ENCODE measurements at places on chromosomes 7 and 10.

- no peak for DNase-seq
Observed at GRCh38 chr10:59888781-59889435, 17.4 kb downstream of the CCDC6 start.

DNA sequence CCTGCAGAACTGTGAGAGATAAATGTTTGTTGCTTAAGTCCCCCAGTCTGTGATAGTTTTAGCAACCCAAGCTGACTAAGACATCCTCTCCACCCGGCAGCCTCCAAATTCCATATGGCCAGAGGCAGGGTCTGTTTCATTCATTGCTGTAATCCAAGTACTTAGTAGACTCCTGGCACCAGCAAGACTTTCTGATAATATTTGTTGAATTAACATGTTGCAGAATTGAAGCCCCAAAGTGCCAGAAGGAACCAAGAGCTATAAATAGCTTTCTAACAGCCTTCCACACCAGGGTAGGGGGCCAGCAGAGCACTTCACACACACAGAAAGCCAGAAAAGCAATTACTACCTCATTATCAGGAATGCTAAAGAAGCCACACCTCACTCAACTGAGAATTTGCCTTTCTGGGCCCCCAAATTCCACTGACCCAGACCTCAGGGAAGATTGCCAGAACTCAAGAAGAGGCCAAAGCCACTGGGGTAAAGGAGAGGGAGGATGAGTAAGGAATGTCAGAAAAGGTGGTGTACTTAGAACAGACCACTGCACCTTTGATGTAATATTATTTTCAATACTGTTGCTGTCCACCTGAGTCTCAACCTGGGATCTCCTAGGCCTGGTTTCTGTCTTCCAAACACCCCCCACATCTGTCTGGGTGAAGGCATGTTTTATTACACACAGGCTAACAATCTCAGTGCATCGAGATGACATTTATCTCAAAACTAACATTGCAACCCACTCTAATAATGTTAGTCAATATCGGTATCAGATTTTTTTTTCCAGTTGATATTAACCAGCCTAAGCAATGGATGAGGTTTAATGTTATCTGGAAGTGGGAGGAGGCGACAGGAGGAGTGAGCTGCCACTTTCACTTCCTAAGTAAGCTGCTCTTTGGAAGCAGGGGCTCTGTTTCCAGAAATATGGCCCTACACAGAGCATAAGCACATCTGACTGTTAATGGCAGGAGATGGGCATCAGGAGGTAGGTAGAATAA, 5.5 kb downstream of the NOD1 start:
- DNase-seq = no peak

- DNase-seq = no peak
Observed at GRCh38 chr7:120916121-120916520, 34.5 kb upstream of the ING3 start.

DNA sequence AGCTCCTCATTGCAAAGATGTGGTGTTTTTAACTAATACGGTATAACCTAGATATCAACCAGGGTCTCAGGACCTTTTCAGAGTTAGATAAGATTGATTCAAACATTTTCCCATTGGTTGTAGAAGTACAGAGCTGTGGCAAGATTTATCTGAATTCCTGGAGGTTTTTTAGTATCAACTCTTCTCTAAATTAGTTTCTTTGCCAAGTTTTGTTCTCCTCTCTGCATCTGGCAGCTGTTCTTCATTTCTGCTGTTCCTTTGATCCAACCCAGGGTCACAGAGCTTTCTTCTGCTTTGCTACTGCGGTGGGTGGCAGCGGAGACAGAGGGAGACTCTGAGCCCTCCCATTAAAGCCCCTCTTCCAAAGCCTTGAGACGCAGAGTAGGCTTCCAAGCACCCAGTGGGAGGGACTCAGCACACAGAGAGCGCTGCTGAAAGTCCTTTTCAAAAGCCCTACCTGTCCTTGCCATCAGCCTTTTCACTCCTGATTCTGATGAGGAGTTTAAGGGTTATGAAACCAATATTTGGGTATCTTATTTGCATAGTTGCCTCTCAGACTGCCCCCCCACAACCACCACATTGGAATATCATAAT, 146.3 kb upstream of the EEPD1 start:
- DNase-seq = no peak

- no peak for DNase-seq
Observed at GRCh38 chr7:45130910-45131309, 19.4 kb upstream of the TBRG4 start.

GRCh38 chr7:28520074-28521015, 108.0 kb downstream of the CREB5 start:
- no peak for DNase-seq

DNA sequence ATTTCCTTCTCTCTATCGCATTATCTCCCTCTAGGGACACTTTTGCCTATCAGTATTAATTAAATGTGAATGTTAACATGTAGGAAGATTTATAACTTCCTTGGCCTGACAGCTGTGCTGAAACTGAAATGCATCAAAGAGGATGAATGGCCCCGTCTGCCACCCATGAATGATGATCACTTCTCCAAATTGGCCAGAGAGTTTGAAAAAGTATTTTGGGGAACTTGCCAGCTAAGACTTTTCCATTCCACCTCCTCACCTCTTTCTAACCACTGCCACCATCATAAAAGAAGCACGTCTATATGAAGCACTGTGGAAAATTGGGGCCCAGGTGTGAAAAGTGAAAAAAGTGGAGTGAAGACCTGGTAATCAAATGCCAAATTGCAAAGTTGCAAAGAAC, 25.4 kb upstream of the ST8SIA6 start:
- no peak for DNase-seq

DNA sequence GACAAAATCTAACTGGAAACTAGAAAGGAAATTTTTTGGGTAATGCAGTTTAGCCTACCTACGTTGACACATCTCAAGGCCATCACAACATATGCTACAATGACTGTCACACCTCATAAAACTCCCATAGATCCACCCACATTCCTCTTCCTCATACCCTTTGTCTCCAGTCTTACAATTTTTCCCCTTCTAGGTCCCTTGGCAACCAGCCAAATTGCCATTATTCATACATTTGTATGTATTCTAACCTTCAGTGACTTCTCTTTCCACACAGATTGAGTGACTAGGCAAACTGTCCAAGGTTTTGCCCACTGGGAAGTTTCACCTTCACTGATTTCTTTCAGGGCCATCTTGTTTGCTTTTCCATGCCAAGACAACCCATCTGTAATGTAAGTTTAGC, 100.5 kb upstream of the TPK1 start:
- DNase-seq = no peak

DNA sequence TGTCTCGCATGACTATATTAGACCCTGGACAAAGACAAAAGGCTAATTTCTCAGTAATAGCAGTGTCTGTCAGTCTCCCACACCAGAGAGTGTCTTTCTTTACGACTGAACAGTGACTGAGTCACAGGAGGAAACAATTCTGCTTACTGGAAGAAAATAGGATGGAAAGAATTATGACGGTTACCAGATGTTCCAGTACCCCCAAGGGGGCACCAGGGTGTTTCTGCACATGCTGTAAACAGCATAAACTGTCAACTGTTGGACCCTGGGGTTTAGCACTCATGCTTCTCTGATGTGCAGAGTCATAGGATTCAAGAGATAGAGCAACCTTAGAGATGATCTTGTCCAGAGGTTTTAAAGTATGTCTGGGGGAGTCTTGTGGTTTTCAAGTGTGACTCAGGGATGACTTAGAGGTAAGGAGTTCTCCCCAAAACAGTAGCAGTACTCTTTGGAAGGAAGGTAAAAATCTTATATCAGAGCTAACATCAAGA, 291.7 kb downstream of the THSD7A start:
- no peak for DNase-seq

DNA sequence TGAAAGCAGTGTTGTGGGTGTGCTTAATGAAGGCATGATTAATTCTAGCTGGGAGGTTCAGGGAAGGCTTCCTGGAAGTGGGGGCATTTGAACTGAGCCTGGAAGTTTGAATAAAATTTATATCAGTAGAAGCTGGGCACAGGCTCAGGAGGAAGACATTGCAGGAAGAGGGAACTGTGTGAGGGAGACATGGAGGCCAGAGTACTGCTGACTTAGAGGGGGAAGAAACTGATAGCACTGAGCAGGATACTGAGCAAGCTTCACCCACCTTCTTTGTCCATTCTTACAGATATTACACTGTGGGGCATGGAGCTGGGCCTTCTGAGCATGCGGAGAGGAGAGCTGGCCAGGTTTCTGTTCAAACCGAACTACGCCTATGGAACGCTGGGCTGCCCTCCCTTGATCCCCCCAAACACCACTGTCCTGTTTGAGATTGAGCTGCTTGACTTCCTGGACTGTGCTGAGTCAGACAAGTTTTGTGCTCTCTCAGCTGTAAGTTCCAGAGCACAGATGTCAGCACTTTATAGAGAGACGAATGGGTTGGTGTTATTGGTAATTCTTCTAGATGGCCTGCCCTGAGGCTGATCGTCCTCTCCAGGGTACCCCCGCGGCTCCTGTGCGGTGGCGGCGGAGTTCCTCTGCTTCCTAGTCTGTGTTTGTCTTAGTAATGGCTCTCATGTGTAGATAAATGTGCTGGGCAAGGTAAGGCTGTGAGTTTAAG, 2.1 kb downstream of the FKBP6 start:
- DNase-seq = no peak

DNA sequence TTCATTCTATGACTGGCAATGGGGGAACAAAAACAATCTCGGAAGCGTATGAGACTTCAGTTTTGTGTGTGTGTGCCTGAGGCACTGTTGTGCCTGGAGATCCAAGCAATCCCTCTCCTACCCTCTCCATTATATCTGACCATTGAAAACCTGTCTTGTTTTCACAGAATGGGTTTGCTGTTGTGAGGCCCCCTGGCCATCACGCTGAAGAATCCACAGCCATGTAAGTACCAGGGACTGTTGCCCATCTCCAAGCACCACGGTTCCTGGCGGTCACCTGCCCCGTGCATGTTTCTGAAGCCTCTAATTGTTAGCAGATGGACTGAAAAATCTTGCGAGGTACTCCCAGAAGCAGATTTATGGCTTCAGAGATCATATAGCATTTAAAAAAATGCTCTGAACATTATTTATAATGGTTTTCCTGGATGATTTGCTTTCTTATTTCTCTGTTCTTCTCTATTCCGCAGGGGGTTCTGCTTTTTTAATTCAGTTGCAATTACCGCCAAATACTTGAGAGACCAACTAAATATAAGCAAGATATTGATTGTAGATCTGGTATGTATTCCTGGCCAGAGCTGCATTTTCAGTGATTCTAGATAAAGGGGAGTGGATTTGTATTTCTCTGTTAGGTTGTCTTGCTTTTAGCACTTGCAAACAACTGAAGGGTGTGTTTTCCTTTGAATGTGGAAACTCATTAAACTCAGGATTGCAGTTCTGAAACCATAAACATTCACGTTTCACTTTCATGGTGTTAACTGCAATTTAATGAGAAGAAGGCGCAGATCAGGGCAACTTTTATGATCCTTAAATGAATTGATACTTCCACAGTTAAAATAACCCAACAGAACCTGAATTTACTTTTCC, 288.2 kb downstream of the TWIST1 start:
- no peak for DNase-seq

- peak; percentile 54 for DNase-seq
Observed at GRCh38 chr10:102394801-102395399, 605 bp upstream of the NFKB2 start.

GRCh38 chr7:144812379-144813283, 23.2 kb downstream of the TPK1 start:
- DNase-seq = no peak

GRCh38 chr10:35448687-35449662, 112.7 kb downstream of the CCNY start:
- DNase-seq = no peak

DNA sequence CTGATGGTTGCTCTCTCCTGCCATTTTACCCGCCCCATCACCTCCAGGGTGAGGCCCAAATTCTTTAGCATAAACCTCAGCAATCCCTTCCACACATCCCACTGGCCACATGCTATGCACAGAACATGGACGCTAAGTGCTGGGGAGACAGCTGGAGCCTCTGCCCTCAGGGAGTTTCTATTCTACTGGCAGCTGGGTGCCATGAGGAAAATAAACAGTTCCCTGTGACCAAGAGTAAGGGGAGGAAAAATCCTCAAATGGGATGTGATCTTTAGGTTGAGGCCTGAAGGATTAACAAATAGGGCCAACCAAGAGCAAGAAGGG, 1.2 kb downstream of the PARP12 start:
- DNase-seq = no peak

DNA sequence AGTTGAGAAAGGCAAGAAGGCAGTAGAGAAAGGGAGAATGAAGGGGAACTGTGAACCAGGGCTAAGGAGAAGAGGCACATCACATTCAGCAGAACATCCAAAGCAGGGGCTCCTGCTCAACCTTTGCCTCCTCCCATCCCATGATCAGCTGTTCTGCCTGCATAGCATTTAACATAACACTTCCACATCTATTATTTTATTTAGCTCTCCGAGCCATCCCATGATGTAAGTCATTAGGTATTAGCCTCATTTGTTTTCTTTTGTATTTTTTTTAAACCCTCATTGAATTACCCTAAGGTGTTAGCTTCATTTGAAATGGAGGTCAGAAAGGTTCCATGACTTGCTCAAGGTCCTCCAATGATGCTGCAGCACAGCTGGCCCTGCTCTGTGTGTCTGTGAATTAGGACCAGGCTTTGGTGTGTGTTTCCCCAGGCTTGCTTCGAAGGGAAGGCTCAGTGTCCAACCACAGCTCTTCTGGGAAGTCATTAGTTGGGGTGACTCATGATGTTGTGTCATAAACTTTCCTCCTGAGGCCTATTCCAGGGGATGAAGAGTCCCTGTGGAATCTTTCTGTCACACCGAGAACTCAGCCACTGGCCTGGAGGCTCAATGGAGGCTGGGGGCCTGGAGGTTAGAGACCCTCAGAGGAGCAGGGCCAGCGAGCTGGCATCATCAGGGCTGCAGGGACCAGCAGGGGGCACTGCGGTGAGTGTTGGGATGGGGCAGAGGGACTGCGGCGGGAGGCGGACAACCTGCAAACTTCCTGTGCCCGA, 16.5 kb downstream of the NPFFR1 start:
- no peak for DNase-seq

DNA sequence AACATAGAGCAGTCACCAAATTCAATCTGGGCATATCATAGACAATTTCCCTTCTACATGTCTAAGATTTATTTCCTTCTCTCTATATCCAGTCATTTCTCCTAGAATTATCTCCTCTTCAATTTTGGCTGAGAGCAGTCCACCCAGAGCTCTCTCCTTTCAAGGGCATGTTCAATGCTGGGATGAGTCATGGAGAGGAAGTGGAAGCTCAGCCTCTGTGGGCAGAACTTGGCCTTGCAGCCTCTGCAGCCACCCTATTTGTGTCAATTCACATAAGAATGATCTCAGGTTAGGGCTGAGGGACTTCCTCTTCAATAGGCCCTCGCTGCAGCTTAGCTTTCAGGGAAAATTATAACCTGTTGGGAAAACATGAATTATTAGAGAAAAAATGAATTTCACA, 560.8 kb downstream of the POM121L12 start:
- DNase-seq = no peak

- DNase-seq = no peak
Observed at GRCh38 chr10:43110338-43111071, 27.7 kb upstream of the CSGALNACT2 start.

- DNase-seq = no peak
Observed at GRCh38 chr7:110407706-110408105, 683.2 kb upstream of the LRRN3 start.

GRCh38 chr7:96303686-96304443, 18.0 kb downstream of the SLC25A13 start:
- no peak for DNase-seq
